ENCODE measurements at places on chromosomes 6 and 20.
A peak's percentile ranks its signal among the peaks of the same experiment; 100 is the strongest.

GRCh38 chr6:139386404-139386803 lies 12.0 kb upstream of the CITED2 start:
- DNase-seq = no peak

GRCh38 chr6:53829698-53830221 lies 35.0 kb downstream of the LRRC1 start:
- no peak for DNase-seq

DNA sequence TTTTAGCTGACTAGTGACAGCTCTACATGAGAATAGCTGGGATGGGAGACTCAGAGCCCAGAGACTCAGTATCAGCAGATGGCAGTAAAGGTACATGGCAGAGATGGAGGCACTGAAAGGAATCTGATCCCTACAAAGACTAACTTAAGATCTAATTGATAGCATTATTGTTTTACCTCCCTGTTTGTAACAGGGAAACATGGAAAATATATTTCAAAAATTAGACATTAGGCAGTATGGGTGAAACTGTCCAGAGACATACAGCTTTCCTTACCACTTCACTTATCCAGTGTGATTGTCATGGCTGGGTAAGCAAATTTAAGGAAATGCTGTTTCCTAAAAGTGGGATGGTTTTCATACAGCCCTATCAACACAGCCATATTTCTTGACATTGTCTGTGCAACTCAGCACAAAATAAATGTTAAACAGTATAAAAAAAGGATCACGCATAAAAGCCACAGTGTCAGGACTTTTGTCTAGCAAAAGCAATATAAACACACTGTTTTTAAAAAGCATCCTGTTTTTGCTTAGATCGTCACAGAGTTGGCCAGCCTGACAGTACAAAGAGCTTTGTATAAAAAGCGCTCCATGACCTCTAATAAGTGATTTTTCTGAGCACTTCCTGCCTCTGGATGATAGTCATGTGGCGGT lies 376.9 kb downstream of the PHF3 start:
- no peak for DNase-seq

- DNase-seq = no peak
Measured at GRCh38 chr20:52166150-52166549, 25.4 kb downstream of the ZFP64 start.

DNA sequence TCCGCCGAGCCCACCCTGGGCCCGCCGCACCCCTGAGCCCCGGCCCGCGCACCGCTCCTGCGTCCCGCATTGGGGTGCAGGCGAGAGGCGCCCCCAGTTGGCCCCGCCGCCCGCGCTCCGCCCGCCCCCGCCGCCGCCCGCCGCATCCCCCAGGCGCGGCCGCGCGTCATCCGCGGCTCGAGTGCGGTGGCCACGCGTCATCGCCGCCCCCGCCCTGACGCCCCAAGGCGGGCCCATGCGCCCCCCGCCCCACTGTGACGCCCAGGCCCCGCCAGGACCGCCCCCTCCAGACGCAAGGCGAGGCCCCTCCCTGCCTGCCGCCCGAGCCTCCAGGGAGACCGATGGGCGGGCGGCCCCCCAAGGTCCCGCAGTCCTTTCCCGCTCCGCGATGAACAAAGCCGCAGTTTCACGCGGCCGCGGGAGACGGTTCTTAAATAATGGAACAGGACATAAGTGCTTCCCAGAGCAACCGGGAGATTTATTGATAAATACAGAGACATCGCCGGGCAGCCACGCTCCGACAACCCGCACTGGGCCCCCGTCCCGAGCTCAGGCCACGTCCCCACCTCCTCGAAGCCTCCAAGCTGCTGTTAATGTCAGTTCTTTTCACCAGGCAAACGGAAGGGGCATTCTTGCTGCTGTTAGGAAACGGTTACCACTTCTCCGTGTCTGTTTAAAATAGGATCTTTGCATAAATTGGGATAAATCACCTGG lies at the start of gene ANKRD60:
ANKRD60 (minus strand) TSS at position 170 of the 714 bp plus-strand sequence; CDS start at position 170, 0 bp downstream.
- DNase-seq = peak; percentile 82

DNA sequence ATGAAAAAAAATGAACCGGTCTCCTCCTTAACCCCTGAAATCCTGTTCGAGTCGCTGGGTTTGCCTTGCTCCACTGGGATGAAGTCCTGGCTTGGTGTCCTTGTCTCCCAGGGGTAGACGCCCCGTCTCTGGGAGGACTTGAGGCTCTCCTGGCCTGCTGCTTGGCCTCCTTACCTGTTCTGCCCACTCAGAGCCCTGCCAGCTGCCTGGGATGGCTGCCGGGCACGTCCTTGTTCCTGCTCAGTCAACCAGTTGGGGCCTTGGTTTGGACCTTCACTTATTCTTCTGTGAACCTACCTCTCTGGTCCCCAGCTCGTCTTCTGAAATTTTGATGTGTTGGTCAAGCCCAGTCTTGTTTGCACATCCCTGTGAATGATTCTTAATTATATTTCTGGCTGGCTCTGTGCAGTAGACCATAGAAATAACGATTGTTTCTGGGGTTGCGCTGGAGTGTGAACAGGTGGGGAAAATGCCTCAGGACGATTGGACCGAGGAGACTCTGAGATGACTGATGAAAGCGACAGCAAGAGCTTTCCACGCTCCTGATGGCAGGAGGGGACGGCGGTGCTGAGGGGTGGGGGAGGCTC lies 126.5 kb upstream of the ESR1 start:
- no peak for DNase-seq

DNA sequence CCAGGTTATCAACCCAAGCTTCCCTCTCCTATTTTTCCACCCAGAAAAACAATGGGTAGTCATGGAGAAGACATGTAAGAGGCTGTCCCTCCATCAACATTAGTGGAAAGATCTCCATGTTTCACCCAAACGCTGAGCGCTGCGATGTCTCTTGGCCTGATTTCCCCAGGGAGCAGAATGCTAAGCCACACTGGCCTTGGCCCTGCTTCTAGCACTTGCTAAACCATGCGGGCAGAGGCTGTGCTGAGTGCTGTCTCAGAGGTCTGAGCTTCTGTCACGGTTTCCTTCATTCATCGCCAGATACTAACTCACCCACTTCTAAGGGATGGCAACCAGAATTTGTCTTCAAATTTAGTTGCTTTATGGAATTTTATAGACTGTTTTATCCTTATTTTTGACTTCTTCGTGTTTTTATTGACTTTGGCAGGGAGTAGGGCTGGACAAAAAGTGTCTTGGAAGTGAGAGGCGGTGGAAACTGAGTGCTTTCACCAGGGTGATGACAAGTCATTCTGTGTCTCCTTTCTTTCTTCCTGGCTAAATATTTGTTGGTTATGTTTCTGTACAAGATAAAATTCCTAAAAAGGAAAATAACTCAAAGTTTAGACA lies 181.4 kb upstream of the UST start:
- no peak for DNase-seq

DNA sequence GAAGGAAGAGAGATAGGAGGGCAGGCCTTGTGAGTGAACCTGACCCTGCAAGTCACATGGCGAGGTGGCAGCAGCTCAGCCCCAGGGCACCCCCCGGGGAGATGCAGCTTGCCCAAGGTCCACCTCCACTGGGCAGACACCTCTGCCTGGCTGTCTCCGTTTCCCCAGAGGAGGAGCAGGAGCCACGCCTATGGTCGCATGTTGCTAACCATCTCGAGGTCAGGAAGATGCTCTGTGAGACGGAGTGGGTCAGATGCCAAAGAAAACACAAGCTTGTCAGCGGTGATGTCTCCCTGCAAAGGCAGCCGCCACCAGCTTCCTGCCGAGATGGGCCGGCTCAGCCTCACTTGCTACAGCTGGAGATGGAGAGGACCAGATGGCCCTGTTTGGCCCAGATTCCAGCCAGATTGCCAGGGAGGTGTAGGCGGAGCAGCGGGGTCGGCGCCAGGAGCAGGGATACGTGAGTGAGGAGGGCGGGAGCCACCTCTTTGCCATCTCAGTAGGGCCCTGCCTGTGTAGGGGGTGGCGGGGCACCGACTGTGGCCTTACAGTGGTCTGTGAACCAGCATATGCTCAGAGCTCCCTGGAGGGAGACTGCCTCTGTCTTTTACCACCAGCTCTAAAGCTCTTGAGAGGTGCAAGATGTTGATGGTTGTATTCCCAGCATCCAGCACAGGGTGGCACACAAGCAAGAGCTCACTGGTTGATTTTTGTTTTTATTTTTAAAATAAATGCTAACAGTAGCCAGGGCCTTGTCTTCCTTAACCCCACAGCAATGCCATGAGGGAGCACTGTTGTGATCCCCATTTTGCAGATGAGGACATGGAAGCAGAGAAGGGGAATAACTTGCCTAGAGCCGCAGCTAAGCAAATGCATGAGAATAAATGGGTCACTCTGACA lies 42.9 kb upstream of the FAM83D start:
- DNase-seq = peak; percentile 24

DNA sequence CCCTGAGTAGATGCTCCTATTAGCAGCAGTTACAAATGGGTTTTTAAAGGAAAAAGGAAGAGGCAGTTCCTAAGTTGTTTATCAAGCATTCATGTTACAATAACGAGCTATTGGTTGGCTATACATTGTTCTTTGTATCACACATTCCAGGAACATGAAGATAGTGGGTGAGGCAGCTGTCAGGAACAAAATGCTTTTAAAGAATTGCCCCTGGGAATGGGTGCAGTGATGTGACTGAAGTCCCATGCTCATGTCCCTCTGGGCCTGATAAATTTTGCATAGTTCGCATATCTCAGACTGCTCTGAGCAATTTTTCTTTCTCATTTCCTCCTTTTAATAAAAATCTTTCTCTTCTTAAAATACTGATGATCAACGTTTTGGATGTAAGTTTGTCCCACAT lies 3.7 kb downstream of the ENPP1 start:
- no peak for DNase-seq

DNA sequence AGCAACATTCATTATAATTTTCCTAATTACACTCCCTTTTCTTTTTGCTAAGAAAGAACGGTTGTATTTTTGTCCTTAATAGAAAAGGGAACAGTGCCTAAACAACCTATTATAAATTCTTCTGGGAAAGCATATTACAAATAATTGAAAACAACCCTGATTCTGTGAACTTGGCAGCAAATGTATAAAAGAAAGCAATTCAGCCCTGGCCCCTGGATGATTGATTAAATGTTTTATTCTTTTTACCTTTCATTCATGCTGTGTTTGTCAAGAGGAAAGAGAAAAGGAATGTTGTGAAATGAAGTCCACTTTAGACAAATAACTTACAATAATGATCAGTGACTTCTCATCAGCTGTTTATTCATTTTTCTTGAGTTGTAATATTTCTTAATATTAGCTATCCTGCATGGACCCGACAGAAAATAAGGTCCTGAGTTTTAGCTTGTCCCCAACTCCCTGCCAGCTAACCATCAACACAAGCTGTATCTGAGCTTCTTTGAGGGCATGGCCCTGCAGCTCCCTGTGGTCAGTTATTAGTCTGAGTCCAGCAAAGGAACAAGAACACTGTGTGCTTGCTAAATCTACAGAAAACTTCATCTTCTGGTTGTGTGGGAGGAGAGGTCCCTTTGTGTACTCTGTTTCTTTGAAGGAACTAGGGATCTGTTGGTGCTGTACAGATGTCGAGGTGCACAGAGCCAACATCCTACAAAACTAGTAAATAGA lies 248.2 kb downstream of the LAMA2 start:
- no peak for DNase-seq

- DNase-seq = no peak
Measured at GRCh38 chr6:139349464-139350020, 24.9 kb downstream of the CITED2 start.

GRCh38 chr6:154057098-154057497 lies 18.1 kb downstream of the OPRM1 start:
- no peak for DNase-seq

- no peak for DNase-seq
Measured at GRCh38 chr6:16244869-16245451, 6.6 kb downstream of the GMPR start.

DNA sequence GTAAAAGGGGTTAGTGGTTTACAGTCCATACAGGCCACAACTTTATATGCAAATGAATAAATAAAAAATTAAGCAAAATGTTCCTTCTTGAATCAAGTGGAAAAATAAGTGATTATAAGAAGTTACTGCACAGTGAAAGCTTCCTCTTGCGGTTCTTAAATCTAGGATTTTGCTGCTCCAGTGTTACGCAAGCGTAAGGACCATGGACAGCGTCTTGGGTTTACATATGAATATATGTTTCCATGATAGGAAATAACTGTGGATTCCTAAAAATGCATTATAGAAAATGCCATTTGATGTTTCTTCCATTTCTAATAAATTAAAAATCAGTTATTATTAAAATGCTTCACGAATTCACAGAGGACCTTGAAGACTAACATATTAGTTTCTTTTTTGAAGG lies 176.6 kb upstream of the POU3F2 start:
- no peak for DNase-seq

GRCh38 chr6:111087871-111088667 lies 766 bp downstream of the SLC16A10 start:
- peak; percentile 71 for DNase-seq

DNA sequence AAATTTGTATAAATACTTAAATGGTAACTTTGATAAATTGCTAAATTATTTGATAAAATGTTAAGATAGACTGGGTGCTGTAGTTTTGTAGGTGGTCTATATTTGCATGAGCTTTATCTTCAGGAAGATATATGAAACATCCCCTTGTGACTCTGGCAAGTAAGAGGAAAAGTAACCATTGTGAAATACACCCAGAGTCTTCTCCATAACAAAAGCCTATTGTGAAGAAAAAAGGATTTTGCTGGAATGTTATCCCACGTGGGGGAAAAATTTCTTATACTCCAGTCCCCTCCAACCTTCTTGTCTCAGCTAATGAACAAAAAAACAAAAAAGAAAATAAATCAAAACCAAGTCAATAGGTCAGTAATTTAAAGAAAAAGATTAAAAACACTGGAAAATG lies 600.7 kb downstream of the HDGFL1 start:
- DNase-seq = no peak

DNA sequence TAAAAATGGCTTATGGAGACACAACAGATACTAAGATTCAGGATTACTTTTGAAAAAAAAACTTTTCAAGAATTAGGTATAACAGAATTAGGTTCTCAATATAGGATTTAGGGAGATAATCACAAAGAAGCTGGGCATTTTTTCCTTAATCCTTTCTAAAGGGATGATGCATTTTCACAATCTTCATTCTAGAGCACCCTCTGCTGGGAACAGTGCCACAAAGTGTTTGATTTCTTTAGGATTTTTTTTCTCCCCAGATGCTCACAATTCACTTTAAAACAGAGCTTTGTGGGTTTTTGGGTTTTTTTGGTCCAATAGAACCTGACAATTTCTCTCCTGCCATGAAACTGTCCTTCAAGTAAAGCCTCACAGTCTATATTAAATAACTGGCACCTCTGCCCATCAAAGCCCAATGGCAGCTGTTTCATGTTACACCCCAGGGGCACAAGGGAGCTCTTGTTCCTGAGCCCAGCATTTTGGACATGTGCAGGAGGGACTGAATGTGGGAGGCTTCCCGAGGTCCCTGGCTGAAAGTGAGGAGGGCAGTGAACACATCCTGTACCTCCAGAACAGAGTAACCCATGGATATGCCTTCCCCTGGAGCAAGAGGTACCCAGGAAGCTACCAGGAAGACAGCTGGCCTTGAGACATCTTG lies 39.7 kb downstream of the PREP start:
- DNase-seq = no peak

DNA sequence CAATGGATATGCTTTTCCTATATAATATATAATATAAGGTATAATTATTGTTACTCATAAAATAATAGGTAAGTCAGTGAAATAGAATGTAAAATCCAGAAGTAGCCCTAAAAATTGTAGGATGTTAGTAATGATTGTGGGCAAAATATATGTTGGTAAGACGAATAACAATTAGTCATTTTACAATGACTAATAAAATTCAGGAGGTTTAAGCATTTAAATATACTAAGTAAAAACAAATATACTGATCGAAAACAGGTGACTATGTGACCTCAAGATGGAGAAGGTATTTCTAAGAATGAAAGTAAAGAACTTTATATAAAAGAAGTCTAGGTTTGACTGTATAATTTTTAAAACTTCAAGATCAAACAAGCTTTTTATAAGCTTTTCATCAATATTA lies 28.9 kb downstream of the FUCA2 start:
- DNase-seq = no peak

All from activated T-cell treated with anti-CD3 and anti-CD28 coated beads, Interleukin-2, amount 50 U/mL, for 1 hour (primary cell).